ENCODE measurements at places on chromosomes 7 and 10. TPM values are rescaled to one million over a fixed set of nuclear protein-coding genes. Genes with fewer than 3 reads are reported as not detected.

IFIT1B gene
- 0.41 TPM for total RNA-seq

GALNT17 gene
- total RNA-seq, result 26.5 TPM

CTTNBP2 gene
- total RNA-seq, result 34.2 TPM

FRA10AC1 gene
- 18.8 TPM for total RNA-seq

FAM200A gene
- total RNA-seq, result 19.6 TPM

Data from frontal cortex (tissue), 4 donors.